ENCODE measurements at places on chromosomes 7 and 10.

GRCh38 chr10:120607710-120608703, 151.0 kb downstream of the PLPP4 start:
- no peak for DNase-seq

DNA sequence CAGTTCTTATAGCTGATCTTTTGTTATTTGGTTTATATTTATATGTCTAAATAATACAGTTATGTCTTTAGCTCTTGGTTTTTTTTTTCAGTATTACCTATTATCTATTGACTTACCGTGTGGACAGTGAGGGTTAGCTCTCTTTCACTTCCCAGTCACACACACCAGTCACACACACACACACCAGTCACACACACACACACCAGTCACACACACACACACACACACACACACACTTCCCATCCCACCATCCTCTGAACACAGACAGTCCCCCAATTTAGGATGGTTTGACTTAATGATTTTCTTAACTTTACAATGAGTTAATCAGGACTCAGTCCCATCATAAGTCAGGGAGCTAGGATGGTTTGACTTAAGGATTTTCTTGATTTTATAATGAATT, 18.9 kb upstream of the AGFG2 start:
- no peak for DNase-seq

DNA sequence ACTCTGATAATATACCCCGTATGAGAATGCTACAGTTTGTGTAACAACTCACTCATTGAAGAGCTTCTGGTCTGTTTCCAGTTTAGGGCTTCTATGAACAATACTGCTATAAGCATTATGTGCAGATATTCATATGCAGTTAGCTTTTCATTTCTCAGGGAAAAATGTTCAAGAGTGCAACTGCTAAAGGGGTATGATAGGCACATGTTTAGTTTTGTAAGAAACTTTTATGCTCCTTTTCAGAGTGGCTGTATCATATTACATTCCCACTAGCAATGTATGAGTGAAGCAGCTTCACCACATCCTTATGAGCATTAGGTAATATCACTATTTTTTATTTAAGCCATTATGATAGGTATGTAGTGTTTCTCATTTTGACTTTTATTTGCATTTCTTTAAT, 182.6 kb upstream of the CXCL12 start:
- DNase-seq = no peak

DNA sequence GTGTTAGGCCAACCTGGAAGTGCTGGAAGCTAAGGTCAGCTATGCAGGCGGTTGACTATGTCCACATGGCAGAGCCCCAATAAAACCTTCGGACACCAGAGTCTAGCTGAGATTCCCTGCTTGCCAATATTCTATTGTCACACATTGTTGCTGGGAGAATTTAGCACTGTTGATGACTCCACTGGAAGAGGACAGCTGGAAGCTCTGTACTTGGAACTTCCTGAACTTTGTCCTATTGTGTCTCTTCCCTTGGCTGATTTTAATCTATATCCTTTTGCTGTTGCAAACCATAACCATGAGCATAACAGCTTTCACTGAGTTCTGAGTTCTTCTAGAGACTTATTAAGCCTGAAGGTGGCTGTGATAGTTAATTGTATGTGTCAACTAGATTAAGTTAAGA, 12.0 kb downstream of the XRCC2 start:
- no peak for DNase-seq

GRCh38 chr10:34627741-34628140, 187.4 kb downstream of the PARD3 start:
- no peak for DNase-seq

Measured in SK-MEL-5 (cell line).